ENCODE measurements at places on chromosomes 12 and 14.

DNA sequence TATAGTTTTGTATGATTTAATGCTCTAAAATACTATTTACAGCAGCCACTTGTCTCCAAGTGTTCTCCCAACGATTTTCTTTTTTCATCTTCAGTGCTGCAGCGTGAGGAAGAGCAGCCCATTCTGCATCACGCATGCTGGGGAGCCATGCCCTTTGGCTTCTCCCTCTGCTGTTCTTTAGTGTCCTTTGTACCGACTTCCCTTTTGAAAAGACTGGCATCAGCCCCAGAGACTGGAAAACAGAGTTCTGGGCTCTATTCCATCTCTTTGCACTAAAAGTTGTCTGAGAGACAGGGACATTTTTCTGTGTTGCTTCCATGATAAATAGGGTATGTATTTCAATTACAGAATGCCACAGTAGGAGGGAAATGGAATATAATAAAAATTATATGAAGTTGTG, 105.1 kb downstream of the RERG start:
- DNase-seq: no peak

- DNase-seq: no peak
Measured at GRCh38 chr12:26287671-26288381, 92.5 kb downstream of the SSPN start.

DNA sequence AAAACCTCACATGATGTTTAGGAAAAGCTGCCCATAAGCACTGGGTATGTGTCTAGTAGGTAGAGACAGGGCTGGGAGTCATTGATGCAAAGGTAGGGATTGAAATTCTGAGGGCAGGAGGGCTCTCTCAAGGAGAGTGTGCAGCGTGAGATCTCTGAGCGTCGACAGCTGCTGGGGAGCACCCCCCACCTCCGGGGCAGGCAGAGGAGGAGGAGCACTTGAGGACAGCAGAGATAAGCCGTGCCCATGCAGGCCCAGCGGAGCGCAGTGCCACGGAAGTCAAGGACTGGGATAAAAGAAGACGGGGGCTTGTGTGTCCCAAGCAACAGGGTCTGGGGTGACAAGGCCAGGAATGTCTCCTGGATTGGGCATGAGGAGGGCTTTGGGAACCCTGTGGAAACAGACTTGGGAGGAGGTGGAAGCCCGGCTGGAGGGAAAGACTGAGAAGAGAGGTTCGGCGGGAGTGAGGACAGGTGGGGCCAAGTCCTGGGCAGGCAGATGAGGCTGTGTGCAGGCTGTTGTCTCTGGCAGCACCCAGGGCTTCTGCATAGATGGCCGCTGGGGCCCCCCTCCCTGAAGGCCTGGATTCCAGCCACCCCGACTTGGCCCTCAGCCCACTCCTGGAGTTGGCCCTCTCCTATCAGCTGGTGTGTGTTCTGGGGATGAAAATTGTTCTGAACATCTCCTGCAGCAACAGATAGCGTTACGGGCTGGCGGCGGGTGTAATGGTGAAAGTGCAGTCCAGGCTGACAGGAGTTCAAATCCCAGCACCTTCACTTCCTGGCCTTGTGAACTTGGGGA, 1.9 kb downstream of the CACNA2D4 start:
- DNase-seq: no peak

DNA sequence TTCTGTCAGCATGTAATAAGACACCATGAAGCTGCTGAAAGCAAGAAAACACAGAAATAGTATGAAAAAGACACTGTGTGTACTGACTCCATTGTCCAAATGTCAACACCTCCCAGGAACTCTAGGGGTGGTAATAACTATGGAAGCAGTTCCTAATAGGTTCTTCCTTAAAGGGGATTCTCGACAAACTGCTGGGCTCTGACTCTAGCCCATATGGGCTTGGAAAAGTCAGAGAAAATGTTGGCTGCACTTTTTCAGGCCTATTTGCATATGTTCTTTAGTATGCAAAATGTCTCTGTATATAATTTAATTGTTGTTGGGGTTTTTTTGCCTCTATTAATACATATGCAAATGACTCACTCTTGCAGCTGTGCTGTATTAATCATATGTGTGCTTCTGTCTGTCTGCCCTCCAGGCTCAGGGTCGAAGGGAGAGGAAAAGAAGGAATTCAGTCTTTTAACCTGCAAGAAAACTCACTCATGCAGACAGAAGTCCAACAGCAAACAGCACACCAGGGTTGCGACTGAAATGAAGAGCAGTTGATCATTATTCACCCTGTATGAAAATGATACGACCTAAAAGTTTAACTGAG, 317.6 kb downstream of the SOX5 start:
- DNase-seq: no peak

DNA sequence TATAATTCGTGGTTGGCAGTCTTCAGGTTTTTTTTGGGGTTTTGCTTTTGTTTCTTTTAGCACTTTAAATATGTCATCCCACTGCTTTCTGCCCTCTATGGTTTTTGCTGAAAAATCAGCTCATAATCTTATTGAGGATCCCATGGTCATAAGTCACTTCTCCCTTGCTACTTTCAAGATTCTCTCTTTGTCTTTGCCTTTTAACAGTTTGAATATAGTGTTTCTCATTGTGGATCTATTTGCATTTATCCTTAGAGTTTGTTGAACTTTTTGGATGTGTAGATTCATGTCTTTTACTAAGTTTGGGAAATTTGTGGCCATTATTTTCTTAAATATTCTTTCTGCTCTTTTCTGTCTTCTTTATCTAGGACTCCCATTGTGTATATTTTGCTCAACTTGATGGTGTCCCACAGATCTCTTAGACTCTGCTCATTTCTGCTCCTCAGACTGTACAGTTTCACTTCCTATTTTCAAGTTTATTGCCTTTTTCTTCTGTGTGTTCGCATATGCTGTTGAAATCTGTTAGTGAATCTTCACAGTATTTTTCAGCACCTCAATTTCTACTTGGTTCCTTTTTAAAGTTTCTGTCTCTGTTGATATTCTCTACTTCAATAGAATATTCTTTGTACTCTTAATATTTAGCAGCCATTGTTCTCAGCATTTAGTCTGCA, 70.8 kb downstream of the WNK1 start:
- no peak for DNase-seq

All from fibroblast of skin of scalp (primary cell).